ENCODE measurements at places on chromosomes 12 and 14.

GRCh38 chr12:57200497-57200896 is 16.1 kb upstream of the NXPH4 start:
- DNase-seq: no peak

DNA sequence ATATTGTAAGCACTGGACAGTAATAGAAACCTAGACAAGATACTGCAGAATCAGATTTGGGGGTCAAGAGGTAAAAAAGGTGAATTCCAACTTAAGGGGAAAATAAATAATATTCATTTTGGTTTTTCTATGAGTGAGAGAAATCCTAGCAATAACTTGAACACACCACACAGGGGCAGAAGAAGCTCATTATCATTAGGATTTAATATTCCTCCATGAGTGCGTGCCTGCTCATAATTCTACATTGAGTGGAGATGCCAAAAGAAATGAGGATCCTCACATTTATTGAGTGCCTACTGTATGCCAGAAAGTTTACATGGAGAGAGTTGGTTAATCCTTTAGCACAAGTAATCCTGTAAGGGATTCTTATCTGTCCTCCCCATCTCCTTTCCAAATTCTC is 40.5 kb upstream of the C14orf132 start:
- DNase-seq: no peak

DNA sequence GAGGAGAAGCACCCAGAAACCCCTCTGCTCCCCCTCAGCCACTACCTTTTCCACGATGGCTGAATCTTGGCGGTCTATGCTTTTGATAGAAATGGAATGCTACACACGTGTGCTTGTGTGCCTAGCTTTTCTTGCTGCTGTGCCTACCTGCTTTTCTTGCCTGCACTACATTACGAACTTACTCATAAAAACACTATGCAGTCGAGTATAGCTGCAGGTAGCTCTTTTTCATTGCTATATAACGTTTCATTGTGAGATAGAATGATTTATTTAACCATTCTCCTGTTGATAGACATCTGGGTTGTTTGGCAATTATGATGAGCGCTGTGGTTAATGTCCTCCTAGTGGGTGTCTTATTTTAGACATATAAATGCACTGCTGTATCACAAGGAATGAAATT is 67.9 kb upstream of the NCOR2 start:
- DNase-seq: no peak

GRCh38 chr14:21711360-21711961 is 37.8 kb upstream of the OR4E1 start:
- no peak for DNase-seq

DNA sequence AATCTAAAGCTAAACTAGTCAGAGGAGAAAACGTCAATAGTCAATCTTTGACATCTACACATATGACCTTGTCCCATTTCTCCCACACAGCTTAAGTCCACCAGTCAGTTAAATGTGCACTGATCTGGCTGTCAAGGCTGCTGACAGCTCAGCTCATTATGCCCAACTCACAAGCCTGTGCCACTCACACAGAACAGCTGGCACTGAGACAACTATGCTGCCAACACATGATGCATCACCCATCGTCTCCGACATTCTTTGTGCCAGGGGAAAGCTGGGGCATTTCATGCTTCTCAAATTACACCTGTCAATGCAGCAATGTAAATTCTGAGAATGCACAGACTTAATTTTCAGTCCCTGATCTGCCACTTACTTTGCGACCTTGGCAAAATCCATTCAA is 25.3 kb downstream of the GNS start:
- DNase-seq: no peak

DNA sequence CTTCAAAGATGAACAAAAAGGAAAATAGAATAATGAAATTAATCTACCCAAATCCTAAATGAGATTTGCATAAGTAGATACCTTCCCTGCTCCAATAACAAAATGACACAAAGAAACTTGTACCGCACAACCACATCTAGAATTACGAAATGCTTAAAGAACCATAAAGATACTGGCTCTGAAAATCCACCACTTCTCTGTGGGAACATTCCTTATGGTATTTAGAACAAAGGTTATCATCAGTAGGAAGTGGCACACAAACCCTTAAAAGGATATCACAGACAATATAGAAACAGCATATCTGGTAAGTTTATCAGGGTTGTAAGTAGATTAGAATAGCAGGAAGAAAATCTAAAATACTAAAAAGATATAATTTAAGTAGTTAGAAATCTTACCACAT is 11.6 kb downstream of the IAPP start:
- DNase-seq: no peak

DNA sequence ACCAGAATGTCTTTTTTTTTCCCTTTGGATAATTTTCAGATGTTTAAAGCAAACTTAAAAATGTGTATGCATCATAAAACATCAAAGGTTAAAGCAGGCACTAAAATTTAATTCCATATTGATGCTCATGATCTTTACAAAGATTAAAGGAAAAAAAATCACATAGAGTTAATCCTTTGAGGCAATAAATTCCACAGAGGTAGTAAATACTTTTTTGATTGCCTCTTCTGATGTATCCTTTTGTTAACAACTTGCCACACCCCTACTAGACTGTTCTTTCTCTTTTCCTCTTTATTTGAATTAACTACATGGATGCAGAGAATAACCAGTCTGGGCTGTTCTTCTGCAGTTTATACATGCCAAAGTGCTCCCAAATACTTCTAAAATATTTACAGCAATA is 45.2 kb upstream of the KCNJ8 start:
- DNase-seq: no peak

DNA sequence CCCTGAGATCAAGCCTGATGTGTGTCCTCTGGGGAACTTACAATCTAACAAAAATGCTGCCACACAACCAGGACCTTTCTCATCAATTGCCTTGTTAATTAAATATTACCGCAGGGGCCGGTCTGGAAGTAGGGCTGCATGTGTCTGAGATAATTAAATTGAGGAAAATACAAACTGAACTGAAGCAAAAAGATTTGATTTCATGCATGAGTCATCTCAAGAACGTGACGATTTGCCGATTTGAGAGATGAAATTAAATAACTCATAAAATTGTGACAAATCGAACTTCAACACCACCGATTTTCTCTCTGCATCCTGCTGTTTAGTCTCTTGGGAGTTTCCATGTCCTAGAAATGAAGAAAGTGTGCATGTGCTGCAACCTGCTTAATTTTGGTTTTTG is 94.6 kb upstream of the DAAM1 start:
- no peak for DNase-seq

DNA sequence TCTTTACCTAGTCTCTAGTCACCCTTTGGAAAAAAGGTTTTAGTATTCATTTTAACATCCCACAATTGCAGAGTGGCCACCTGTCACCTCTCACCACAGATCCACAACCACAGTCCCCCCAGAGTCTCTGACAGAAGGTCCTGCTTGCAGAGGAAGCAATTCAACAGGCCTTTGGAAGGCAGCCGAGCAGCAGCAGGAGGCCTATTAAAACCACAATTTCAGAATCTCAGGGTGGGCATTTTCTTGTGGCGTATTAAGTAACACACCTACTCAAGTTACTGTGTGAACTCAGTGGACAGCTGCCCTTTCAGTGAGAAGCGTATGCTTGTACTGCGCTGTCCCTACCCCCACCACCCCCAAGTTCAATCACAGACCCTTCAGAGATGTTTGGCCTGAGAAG is 234.0 kb upstream of the HMGA2 start:
- no peak for DNase-seq

DNA sequence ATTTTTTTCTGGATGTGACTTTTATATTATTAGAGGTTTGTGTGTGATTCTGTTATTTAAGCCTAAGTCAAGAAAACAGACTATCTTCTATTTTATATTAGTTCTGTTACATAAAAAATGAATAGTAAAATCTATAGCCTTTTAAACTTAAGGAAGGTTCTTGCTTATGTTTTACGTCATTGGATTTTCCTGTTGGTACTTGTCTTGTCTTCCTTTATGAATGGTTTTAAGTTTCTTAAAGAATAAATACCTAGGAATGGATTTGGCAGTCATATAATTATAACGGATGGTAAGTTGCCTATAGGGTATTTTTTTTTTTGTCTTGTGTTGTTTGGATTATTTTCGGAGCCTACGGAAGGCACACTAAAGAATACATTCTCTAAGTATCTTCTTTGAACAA is 161.8 kb upstream of the PTPRQ start:
- DNase-seq: no peak

DNA sequence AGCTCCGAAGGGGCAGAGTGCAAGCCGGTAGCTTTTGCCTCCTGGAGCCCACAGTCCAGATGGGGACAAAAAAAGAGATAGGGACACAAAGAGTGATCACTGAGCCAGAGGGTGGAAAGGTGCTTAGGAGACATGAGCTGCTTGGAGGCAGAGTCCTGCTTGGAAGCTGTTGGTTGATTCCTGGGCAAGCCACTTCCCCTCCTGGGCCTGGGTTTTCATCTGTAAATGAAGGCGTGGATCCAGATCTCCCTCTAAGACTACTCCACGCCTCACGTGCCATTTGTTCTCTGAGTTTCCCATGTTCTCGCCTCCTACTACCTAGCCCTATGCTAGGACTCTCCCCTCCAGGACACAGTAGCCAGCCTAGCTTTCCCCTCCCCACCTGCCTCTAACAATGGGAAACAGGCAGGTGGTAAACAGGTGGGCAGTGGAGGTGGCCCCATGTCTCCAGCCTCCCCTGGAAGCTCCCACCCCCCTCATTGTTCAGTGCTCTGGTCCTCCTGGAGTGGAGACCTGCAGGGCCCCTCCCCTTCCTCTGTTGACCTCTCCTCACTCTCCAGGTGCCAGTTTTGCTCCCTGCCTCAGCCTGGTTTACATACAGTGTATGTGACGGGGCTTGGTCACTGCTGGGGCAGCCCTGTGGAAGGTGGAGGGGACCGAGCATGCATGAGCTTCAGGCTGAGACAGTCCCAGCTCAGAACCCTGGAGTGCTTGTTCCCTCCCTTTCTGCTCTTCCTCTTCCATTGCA is 3.8 kb downstream of the SERPINA3 start:
- DNase-seq: no peak

GRCh38 chr12:47843226-47843980 is 23.7 kb upstream of the HDAC7 start:
- DNase-seq: no peak

DNA sequence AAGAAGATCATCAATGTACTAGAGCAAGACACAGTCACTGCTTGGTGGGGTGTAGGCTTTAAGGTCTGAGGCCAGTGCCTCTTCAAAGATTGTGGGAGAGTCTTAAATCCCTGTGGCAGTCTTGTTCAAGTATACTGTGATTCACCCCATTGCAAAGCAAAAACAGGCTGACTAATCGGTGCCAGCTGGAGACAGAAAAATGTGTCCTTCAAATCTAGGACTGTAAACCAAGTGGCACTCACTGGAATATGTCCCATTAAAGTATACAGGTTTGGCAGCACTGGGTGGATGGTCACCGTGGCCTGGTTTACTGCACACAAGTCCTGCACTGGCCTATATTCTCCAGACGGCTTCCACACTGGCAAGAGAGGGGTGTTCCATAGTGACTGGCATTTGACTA is 1315.3 kb downstream of the TMEM121 start:
- no peak for DNase-seq

DNA sequence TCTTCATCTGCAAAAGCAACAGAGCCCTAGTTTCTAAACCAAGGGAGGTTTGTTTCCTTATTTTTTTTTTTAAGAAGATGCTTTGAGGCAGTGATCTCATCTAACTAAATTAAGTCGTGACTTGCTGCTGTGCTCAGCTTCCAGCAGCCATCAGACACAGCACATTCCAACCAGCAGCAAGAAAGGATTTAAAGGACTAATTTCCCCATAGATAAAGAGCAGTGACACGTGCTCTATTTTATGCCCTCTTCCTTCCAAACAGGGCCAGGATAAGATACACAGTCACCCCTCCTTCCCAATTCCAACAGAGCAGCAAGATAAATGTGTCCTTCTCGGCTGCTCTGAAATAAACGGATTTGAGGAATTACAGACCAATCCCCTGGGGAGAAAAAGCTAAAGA is 81.7 kb downstream of the PRKAB1 start:
- DNase-seq: no peak

All from NK-92 treated with Interleukin-12 subunit alpha and Interleukin-12 subunit beta, amount 100 ng/mL, for 24 hours (cell line).